AG10803 (cell line): ENCODE measurements at places on chromosomes 1 and 21.

DNA sequence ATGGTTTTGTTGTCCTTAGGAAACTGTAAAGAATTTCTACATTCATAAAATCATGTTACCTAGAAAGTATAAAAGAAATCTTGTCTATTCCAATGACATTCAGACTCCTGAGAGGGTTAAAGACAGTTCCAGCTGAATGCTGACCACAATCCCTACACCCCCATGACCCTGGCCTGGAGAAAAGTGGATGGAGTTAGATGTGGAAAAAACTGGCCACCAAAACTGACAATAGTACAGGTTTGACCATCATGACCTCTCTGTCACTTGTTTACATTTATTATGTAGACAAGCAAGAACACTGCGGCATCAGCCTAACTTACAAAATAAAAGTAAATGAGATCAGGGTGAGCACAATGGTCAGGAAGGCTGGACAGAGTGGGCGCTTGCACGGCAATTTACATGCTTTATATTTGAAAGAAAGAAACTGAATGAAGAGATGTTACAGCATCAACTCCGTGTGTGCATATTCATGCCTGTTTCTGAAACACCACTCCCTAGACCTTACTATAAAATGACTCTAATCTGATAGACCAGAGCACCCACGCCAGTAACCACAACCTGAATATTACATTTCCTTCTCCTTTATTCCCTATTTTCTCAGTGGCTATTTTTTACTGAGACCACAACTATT, 116.0 kb downstream of the ESRRG start:
- no peak for DNase-seq

DNA sequence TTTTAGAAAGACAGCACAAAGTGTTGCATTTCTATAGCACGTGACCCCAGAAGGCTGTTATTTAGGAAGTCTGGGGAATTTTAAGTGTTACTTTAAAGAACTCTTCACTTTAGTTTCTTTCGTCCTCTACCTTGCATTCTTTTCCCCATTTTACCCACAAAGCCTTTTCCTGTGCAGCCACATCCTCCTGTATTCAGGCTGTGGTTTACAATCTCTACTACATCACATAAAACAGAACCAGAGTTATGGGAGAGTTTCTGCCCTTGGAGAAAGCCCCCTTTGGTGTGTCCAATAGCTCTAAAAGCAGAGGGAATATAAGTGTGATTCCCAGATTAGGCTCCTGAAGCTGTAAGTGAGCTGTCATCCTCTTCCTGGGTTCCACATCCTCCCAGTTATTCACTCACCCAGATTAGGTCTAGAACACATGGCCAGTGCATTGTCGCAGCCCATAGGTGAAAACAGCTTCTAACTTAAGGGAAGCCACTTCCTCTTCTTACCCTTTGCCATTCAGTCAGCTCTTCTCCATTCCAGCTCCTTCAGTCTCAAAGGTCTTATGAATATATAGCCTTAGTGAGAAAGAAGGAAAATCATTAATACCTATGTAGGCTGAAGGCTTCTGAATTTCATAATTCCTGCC, 171.1 kb downstream of the PIGK start:
- no peak for DNase-seq

DNA sequence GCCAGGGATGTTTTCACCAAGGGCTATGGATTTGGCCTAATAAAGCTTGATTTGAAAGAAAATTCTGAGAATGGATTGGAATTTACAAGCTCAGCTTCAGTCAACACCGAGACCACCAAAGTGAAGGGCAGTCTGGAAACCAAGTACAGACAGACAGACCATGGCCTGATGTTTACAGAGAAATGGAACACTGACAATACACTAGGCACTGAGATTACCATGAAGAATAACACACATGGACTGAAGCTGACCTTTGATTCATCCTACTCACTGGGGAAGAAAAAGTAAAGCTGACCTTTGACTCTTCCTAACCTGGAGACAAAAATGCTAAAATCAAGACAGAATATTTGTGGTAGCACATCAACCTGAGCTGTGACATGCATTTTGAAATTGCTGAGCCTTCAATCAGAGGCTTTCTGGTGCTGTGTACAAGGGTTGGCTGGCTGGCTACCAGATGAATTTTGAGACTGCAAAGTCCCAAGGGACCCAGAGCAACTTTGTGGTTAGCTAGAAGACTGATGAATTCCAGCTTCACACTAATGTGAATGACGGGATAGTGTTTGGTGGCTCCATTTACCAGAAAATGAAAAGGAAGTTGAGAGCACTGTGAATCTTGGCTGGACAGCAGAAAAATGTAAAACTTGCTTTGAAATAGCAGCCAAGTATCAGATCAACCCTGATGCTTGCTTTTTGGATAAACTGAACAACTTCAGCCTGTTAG, 190.4 kb upstream of the KCTD3 start:
- peak; percentile 89 for DNase-seq

DNA sequence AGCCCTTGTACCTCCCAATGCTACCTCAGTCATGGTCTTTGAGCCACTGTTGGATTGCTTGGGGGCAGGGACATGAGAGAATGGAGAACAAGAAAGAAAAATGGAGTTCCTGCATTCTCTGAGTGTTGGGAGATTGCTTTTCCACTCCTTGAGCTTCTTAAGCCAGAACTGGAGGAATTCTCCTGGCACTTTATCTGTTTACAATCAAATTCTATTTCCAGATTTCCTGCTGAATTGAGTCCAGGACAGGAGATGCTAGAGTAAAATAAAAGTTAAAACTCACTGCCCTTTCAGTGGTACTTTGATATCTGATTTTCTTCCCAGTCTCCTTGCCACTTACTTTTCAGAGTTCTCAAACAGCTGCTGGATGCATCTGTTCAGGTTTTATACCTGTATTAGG, 24.4 kb upstream of the DEPDC1 start:
- no peak for DNase-seq

- peak; percentile 12 for DNase-seq
Measured at GRCh38 chr1:220775240-220775853, 11.4 kb upstream of the MTARC1 start.

DNA sequence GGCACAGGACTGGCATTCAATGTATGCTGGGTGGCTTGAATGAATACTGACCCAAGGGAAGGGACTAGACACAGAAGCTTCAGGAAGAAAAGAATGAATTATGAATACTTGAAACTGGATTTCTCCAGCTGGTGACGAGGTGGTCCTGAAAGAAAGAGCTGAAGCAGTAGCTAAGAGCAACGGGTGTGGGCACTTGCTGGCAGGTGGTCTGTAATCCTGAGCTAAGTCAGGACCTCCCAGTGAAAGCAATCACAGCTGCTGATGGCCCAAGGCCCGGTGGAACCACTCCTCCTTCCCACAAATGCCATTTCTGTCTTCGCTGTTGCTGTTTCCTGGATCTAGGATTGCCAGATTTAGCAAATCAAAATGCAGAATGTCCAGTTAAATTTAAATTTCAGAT, 47.0 kb downstream of the NEK2 start:
- DNase-seq: no peak

- peak; percentile 87 for DNase-seq
Measured at GRCh38 chr1:98048244-98048643, 127.4 kb upstream of the DPYD start.

- DNase-seq: no peak
Measured at GRCh38 chr21:19993268-19993667, 1004.9 kb upstream of the NCAM2 start.

- peak; percentile 85 for DNase-seq
Measured at GRCh38 chr1:3369446-3370076, 84.9 kb upstream of the ARHGEF16 start.

DNA sequence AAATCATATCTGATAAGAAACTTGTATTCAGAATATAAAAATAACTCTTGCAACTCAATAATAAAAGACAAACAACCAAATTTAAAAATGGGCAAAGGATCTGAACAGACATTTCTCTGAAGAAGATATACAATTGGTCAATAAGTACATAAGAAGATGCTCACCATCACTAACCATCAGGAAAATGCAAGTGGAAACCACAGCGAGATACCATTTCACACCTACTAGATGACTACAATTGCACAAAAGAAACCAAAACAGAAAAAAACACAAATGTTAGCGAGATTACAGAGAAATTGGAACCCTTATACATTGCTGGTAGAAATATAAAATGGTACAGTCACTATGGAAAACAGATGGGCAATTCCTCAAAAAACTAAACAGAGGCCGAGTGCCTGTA, 11.5 kb upstream of the ZNF683 start:
- no peak for DNase-seq

DNA sequence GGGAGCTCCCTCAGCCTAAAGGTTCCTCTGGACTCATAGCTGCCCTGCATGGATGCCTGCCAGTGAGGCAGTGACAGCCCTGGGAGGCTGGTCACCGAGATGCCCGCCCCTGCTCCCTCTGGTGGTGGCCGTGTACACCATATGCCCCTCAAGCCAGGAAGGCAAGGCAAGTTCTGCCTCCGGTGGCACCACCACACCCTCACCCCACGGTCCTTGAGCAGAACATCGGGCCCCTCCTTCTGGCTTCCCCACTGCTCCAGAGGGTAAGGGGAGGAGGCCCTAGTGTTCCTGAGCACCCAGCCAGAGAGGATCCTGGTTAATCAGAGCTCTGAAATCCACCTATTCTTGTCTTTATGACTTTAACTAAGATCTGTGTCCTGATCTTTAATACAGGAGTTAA, 1.5 kb upstream of the S100A14 start:
- peak; percentile 57 for DNase-seq

- peak; percentile 71 for DNase-seq
Measured at GRCh38 chr1:155591770-155592169, 18.2 kb upstream of the MSTO1 start.
